ENCODE measurements at places on chromosomes 1 and 21.

DNA sequence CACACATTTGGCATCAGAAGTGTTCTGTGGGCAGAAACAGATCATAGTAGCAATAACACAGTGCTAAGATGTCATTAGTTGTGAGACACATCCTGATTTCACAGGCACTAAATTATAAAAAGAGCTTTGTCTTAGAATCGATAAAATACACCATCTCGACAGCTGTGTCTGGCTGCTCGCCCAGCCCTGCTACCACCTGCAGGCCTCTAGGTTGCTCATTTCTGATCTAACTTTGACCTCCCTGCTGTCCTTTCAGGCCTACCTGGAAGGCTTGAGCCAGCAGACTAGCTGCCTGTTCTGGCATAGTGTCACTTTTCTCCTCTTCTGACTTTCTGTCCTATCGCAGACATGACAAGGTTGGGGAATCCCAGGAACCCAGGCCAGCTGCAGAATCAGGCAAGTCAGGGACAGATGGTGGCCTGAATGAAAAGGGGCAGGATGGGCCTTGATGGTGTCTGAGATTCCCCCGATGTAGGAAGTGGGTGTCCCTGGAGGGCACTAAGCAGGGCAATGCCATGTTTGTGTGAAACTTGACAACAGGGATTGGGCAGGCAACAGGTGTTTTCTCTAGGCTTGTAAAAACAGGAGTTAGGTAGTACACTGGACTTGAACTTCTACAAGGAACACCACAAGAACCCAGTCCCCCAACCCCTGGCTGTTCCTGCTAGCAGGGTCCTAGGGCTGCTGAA is 66.6 kb upstream of the RHOU start:
- no peak for DNase-seq

DNA sequence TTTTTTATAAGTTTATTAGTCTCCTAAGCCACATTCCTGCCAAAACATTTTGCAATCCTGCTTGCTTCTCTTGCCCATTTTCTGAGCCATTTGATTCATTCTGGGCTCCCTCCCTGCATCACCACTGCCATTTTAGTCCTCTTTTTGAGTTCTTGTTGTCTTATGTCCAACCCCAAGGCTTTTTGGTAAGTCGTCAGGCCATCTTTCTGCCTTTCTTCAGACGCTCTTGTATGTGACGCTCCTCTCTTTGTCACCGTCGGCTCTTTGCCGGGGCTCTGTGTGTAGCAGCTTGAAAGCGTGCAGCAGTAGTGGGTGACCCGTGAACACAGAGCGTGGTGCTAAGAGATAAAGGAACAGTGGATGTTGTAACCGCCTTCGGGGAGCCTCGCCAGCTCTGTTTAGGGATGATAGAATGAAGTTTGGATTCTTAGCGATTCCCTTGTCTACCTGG is 14.6 kb downstream of the HUNK start:
- DNase-seq = no peak

GRCh38 chr21:41722052-41723018 is 44.5 kb downstream of the RIPK4 start:
- no peak for DNase-seq

DNA sequence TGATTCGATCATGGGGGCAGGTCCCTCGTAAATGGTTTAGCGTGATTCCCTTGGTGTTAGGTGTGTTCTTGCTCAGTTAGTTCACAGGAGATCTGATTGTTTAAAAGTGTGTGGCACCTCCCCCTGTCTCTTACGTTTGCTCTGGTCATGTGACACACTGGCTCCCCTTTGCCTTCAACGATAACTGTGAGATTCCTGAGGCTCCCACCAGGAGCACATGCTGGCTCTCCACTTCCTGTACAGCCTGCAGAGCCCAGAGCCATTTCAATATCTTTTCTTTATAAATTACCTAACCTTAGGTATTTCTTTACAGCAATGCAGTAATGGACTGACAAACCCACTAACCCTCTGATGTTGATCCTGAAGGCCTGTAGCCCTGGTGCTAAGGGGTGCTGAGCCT is 141.9 kb downstream of the FCRL5 start:
- DNase-seq = no peak

DNA sequence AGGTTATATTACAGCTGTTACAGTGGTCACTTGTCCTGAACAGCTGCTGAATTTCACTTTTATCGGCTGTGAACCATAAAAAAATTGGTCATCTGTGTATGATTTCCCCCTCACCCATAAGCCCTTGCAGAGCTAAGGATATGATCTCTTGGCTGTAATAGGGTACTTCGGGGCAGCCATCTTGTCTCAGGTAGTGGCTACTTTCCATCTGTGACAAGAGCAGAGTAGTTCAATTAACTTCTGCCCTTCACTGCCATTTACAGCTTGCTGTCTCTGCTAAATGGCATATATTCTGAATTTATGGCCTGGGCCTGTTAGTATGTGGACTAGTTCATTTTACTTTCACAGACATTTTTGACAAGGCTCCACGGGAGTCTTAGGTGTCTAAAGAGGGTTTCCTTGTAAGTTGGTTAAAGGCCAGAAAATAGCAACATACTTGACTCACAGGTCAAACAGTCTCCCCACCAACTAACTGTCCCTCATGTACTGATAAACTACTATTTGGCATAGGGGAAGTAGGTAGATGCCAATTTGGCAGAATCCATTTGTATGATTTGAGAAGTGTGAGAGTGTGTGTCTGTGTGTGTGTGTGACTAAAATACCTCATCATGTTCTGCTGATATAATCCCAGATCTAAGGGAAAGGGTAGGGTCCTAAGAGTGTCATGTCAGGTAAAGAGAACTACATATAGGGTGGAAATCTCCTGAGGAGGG is 151.6 kb downstream of the KCTD3 start:
- DNase-seq = no peak

- DNase-seq = no peak
These were observed 26.2 kb downstream of the TP73 start for GRCh38 chr1:3678361-3679097.

- DNase-seq = no peak
These were observed 4.6 kb downstream of the BOLA1 start for GRCh38 chr1:149903836-149904491.

DNA sequence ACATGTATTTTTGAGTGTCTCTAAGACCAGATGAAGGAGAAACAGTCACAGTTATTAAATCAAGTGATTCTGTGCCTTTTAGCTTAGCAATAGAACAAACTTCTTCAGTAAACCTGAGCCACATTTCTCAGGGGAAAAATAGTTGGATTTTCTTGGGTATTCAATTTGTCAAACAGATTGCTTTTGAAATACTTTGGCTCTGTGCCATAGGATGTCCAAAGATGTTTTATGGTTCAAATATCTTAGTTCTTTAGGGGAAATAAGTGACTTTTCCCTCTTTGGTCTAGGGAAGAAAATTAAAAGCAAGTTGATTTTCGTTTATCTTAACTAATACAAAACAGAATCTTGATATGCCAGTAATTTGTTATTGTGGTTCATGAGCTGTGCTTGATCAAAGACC is 125.9 kb downstream of the ATP5PO start:
- DNase-seq = peak; percentile 20

- DNase-seq = no peak
These were observed 27.5 kb downstream of the TBX15 start for GRCh38 chr1:118960567-118961136.

DNA sequence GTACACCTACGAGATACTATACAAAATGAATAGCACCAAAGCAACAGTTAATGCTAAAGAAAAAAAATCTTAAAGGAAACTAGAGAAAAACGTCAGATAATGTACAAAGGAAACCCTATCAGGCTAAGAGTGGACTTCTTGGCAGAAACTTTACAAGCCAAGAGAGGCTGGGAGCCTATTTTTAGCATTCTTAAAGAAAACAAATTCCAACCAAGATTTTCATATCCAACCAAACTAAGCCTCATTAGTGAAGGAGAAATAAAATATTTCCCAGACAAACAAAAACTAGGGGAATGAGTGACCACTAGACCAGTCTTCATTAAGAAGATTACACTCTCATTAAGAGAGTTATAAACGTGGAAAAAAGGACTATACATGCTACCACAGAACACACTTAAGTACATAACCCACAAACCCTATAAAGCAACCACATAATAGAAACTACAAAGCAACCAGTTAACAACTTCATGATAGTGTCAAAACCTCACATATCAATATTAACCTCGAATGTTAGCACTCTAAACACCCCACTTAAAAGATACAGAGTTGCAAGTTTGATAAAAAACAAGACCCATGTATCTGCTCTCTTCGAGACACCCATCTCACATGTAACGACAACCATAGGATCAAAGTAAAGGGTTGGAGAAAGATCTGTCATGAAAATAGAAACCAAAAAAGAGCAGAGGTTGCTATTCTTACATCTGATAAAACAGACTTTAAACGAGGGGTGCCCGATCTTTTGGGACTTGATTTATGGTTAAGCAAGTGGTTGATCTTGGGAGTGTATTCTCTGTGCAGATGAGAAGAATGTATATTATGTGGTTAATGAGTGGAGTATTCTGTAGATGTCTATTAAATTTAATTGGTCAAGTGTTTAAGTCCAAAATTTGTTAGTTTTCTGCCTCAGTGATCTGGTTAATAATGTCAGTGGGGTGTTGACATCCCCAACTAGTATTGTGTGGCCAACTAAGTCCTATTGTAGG is 1301.4 kb downstream of the PLA2G4A start:
- DNase-seq = no peak
